ENCODE measurements at places on chromosomes 5 and 9. TPM values are rescaled to one million over a fixed set of nuclear protein-coding genes. Genes with fewer than 3 reads are reported as not detected.

GRCh38 chr5:137621306-137621705, 114.6 kb downstream of the KLHL3 start:
- DNase-seq, result no peak

DNA sequence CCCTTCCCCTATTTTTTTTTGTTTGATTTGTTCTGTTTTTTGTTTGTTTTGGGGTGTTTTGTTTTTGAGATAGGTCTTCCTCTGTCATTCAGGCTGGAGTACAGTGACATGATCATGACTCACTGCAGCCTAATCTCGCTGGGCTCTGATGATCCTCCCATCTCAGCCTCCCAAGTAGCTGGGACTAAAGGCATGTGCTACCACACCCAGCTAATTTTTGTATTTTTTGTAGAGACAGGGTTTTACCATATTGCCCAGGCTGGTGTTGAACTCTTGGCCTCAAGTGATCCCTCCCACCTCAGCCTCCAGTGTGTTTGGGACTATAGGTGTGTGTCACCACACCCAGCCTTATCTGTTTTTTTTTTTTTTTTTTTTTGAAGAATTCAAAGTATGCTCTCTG, 605.4 kb downstream of the DNAH5 start:
- no peak for DNase-seq

DNA sequence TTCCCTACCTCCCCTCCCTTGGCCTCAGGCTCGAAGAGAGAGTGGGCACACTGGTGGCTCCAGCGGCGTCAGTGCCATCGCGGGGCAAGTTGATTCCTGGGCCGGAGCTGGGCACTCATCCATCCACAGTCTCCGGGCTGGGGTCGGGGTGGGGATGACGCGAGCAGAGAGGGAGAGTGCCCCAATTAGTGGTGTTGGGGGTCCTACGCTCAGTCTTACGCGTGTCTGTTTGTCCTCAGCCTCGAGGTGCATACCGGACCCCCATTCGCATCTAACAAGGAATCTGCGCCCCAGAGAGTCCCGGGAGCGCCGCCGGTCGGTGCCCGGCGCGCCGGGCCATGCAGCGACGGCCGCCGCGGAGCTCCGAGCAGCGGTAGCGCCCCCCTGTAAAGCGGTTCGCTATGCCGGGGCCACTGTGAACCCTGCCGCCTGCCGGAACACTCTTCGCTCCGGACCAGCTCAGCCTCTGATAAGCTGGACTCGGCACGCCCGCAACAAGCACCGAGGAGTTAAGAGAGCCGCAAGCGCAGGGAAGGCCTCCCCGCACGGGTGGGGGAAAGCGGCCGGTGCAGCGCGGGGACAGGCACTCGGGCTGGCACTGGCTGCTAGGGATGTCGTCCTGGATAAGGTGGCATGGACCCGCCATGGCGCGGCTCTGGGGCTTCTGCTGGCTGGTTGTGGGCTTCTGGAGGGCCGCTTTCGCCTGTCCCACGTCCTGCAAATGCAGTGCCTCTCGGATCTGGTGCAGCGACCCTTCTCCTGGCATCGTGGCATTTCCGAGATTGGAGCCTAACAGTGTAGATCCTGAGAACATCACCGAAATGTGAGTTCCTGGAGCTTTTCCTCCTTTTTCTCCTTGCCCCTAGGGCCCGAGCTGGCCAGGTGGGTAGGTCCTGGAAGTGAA, 861 bp downstream of the NTRK2 start:
- no peak for DNase-seq

GRCh38 chr9:109426626-109427402, 71.3 kb downstream of the PTPN3 start:
- no peak for DNase-seq

- no peak for DNase-seq
Observed at GRCh38 chr9:34964458-34964857, 6.4 kb downstream of the PHF24 start.

DNA sequence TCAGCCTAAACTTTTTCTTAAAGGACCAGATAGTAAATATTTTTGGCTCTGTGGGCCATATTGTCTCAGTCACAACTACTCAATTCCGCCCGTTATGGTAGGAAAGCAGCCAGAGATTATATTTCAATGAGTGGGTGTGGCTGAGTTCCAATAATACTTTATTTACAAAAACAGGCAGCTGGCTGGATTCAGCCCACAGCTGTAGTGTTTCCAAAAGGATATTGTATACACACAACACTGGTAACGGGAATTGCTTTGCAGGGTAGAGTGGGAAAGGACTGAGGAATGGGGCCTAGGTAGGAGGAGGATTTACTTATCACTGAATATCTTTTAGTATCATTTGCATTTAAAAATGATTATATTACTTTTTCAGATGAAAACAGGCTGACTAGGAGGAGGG, 21.0 kb downstream of the GCNT4 start:
- DNase-seq, result no peak

- DNase-seq, result no peak
Observed at GRCh38 chr5:149172709-149173505, 31.6 kb downstream of the ABLIM3 start.

DNA sequence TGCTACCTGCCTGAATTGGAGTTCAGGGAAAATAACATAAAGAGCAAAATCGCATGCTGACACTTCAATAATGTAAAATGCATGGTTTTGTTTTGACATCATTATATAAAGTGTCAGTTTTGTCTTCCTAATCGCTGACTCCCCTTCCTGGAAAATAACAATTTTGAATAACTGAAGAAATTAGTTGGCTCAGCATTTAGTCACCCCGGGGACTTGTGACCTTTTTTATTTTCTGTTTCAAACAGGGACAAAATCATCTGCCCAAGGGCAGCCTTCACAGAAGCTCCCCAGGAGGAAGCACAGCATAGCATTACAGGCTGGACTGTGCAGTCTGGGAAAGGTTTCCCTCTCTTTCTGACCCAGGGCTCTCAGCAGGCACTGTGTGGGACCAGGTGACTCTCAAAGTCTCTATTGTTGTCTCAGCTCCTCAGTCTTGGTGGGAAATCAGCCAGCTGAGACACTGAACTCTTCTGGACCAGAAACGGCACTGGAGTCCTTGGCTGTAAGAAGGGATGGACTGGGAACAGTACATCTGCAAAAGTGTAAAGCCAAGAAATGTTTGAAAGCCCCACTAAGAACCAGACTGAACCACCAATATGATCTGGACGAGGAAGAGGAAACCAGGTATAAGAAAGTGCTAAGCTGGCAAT, 671.3 kb upstream of the KLF4 start:
- no peak for DNase-seq

- DNase-seq, result no peak
Observed at GRCh38 chr5:59583151-59583809, 310.2 kb downstream of the PDE4D start.

- DNase-seq, result no peak
Observed at GRCh38 chr5:54758038-54758437, 227.4 kb downstream of the ESM1 start.

GRCh38 chr5:100898504-100899346, 4.4 kb downstream of the ST8SIA4 start:
- DNase-seq, result no peak

DNA sequence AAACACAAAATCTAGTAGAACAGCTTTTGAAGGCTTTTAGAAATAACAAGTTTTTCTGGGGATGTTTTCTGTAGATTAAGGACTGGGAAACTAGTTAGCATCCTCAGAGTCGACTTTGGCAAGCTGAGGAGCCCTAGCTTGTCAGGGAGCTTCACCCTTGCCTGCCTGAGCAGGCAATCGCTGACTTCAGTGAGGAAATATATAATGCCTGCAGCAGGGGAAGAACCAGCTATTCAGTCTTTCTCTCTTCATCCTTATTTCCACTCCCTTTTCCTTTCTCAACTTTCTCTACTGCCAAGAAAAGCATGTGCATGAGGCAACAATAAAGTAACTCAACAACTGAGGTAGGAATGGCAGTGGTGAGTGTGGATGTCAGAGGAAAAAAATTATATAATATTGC, 54.7 kb downstream of the PLK2 start:
- DNase-seq, result no peak

- no peak for DNase-seq
Observed at GRCh38 chr5:99334936-99335335, 406.1 kb upstream of the CHD1 start.

- DNase-seq, result peak; percentile 43
Observed at GRCh38 chr9:123338710-123339665, 17.0 kb upstream of the CRB2 start.

GRCh38 chr5:97752871-97753270, 569.8 kb upstream of the RIOK2 start:
- DNase-seq, result no peak

DNA sequence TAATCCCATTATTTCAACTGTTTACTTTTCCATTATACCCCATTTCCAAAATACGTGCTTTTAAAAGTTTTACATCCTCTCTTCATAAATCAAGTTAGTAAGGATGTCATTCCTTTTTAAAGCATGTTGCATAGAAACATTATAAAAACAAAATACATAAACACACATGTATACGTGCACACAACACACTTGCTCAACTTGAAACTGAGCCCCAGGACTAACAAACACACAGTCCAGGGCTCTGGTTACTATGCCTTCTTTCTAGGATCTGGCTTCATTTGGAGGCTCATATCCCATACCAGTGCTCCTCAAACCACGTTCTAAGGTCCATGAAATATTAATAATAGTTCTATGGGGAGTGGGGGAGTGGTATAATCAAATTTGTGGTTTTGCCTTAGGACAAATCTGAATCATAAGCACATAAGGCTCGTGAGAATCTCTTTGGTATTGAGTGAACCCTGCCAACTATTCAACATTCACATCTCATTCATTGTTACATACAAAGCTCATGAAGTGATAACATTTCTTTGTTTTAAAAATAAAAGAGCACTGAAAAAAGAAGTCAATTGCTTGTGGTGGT, 55.2 kb downstream of the NFIB start:
- no peak for DNase-seq

SYNPO gene
- total RNA-seq, result 0.56 TPM

AK8 gene
- not detected for total RNA-seq

APBA1 gene
- 0.05 TPM for total RNA-seq

RMRP gene
- total RNA-seq, result 15,791 TPM

SV2C gene
- total RNA-seq, result not detected

IL3 gene
- 152 TPM for total RNA-seq

CNTFR gene
- not detected for total RNA-seq

SLC6A7 gene
- total RNA-seq, result not detected

Data from activated T-cell treated with anti-CD3 and anti-CD28 coated beads, Interleukin-2, amount 50 U/mL, for 4 hours (primary cell).